ENCODE measurements at places on chromosomes 7 and 10. TPM values are rescaled to one million over a fixed set of nuclear protein-coding genes. Genes with fewer than 3 reads are reported as not detected.

HOXA2 gene
- 0.18 TPM for total RNA-seq

TMEM196 gene
- total RNA-seq = not detected

LFNG gene
- 0.43 TPM for total RNA-seq

CUBN gene
- 0.85 TPM for total RNA-seq

FOXP2 gene
- total RNA-seq = 2.4 TPM

HABP2 gene
- not detected for total RNA-seq

SLC26A3 gene
- not detected for total RNA-seq

DNAAF5 gene
- 6.7 TPM for total RNA-seq

AGR2 gene
- total RNA-seq = not detected

GIMAP6 gene
- total RNA-seq = 0.14 TPM

ZNF800 gene
- total RNA-seq = 10.0 TPM

NOS3 gene
- total RNA-seq = 1.3 TPM

LRRTM3 gene
- not detected for total RNA-seq

HOXA1 gene
- 1.00 TPM for total RNA-seq

ZNF425 gene
- total RNA-seq = 5.8 TPM

ERCC6 gene
- total RNA-seq = 16.1 TPM

TFAM gene
- total RNA-seq = 16.1 TPM

SPAM1 gene
- not detected for total RNA-seq

C10orf62 gene
- total RNA-seq = 0.14 TPM

ZNF853 gene
- 0.57 TPM for total RNA-seq

BHLHA15 gene
- 0.37 TPM for total RNA-seq

ZNF117 gene
- total RNA-seq = 3.4 TPM

OR2A42 gene
- not detected for total RNA-seq

TMEM178B gene
- total RNA-seq = 0.09 TPM

LRRC18 gene
- total RNA-seq = not detected

DYNC1I1 gene
- 0.83 TPM for total RNA-seq

CHAT gene
- total RNA-seq = not detected

TRIM56 gene
- 22.3 TPM for total RNA-seq

GNAT3 gene
- not detected for total RNA-seq

LEP gene
- 0.09 TPM for total RNA-seq

VSTM4 gene
- 9.1 TPM for total RNA-seq

NME8 gene
- not detected for total RNA-seq

AKR1C8 gene
- not detected for total RNA-seq

GALNT17 gene
- total RNA-seq = not detected

GAD2 gene
- not detected for total RNA-seq

CDH23 gene
- 0.18 TPM for total RNA-seq

MINDY4 gene
- 5.0 TPM for total RNA-seq

LIPM gene
- total RNA-seq = not detected

SLC29A3 gene
- total RNA-seq = 1.1 TPM

CYP2W1 gene
- total RNA-seq = 0.14 TPM

STOX1 gene
- 0.14 TPM for total RNA-seq

RAMP3 gene
- not detected for total RNA-seq

ATG9B gene
- total RNA-seq = 0.37 TPM

PIP gene
- not detected for total RNA-seq

GNGT1 gene
- total RNA-seq = 0.37 TPM

MUC12 gene
- total RNA-seq = 0.92 TPM

SLC13A1 gene
- not detected for total RNA-seq

AZGP1 gene
- 0.09 TPM for total RNA-seq

PNLIP gene
- total RNA-seq = not detected

OPALIN gene
- total RNA-seq = not detected

CACNB2 gene
- total RNA-seq = 9.0 TPM

LBX1 gene
- not detected for total RNA-seq
